Activated B cell treated with CpG ODN at 0.5 μM for 24 hours (primary cell): ENCODE measurements at places on chromosomes 2 and 18.

- no peak for DNase-seq
Observed at GRCh38 chr2:171793691-171794678, 100.1 kb downstream of the SLC25A12 start.

DNA sequence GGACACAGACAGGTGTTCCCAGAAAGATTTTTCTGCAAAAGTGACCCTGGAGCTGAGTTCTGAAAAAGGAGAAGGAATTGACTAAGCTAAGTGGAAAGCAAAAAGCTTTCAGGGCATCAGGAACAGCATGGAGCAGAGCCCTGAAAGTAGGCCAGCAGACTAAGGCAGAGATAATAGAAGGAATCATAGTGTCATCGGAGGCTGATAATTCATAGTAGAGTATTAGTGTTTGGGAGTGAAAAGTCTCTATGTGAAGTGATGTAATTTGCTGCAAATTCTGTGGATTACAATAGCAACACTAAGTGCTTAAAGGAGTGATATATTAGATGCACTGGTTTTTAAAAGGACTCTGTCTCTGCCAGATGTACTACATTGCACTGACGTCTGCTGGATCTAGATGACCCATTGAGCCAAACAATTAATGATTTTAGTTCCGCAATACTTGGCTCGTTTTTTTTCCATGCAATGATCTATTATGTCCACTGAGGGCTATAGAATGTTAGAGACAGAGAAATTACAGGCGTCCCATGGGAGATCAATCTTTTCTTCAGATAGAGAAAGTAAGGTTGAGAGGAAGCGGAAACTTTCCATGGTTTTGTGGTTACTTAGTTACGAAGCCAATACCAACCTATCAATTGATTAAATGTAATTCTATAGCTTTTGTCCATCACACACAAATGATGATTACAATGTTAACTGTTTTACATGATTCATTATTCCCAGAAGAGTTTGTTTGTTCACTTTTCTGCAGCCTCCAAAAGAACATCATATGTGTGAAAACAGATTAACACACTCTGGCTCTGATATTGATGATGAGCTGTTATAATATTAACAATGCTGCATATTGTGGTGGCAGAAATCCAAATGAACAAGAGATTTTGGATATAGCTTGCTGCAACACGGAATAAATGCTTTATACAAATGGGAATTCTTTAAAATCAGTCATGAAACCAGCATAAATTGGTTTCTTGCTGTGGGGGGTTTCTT lies 143.7 kb downstream of the MC4R start:
- DNase-seq = no peak

DNA sequence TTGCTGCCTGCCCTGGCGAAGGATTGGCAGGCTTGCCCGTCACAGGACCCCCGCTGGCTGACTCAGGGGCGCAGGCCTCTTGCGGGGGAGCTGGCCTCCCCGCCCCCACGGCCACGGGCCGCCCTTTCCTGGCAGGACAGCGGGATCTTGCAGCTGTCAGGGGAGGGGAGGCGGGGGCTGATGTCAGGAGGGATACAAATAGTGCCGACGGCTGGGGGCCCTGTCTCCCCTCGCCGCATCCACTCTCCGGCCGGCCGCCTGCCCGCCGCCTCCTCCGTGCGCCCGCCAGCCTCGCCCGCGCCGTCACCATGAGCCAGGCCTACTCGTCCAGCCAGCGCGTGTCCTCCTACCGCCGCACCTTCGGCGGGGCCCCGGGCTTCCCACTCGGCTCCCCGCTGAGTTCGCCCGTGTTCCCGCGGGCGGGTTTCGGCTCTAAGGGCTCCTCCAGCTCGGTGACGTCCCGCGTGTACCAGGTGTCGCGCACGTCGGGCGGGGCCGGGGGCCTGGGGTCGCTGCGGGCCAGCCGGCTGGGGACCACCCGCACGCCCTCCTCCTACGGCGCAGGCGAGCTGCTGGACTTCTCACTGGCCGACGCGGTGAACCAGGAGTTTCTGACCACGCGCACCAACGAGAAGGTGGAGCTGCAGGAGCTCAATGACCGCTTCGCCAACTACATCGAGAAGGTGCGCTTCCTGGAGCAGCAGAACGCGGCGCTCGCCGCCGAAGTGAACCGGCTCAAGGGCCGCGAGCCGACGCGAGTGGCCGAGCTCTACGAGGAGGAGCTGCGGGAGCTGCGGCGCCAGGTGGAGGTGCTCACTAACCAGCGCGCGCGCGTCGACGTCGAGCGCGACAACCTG lies at the start of gene DES:
Gene DES (plus strand): TSS at position 223 of the 857 bp plus-strand sequence. CDS start 86 bp downstream, at position 309.
- DNase-seq = no peak

DNA sequence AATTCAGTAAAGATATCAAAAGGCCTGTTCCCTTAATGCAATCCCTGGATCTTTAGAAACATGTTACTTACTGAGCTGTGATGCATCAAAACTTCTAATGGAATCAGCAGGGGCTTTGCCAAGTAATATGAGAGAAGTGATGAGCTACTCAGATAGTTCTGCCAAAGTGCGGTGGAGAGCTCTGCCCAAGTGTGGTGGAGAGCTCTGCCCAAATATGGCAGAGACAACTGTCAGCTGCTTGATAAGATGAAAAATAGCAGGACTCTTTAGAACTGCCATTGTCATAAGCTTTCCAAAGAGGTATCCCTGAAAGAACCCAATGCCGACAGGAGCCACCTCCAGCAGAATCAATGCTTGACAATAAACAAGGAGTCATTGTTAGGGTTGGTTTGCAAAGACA lies 167.9 kb upstream of the SLC39A10 start:
- DNase-seq = no peak

DNA sequence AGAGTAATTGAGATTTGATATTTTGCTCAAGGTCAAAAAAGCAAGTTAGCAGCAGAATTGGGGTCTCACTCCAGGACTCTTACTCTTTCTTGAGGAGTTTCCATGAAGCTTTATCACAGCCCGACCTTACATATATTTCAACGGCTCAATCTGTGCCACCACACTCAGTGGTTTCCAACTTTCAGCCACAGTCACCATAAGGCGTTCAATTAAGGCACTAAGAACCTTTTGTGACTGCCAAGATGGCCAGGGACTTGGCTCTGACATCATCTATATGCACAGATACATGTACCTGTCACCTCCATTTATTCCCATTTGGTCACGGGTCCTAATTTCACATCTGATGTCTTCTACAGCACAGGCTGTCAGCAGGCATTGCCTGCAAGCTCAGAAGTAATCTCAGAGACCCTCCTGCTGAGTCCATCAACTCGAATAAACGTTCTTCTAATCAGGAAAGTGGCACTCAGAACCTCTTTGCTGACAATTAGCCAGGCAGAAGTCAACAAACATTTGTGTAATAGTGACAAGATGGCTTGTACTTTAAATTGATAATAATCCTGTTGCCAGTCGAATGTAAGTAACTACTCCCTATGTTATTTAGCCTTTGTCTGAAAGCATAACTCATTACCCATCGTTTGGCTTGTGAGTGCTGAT lies 16.1 kb downstream of the DYTN start:
- no peak for DNase-seq

DNA sequence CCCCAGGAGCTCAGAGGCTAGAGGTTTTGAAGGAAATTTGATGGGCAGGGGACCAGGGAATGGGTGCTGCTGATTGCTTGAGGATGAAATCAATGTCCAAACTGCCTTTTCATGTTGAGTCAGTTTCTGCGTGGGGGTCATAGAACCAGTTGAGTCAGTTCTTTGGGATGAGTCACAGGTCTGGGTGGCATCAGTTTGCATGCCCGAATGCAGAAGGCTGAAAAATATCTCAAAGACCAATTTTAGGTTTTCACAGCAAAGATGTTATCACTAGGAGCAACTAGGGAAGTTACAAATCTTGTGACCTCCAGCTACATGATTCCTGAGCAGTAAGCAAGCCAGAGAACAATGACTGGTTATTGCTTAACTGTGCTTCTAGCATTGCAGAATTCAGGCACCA lies 1135.1 kb upstream of the CRIM1 start:
- no peak for DNase-seq
